ENCODE measurements at places on chromosomes 7 and 10.
A peak's percentile ranks its signal among the peaks of the same experiment; 100 is the strongest.

GRCh38 chr7:23011222-23011924, 2.6 kb downstream of the HYCC1 start:
- no peak for DNase-seq
- H3K27ac ChIP-seq, result no peak overlapping the region
- no peaks in the 10 kb centered on the region for H3K27me3 ChIP-seq
- no peak overlapping the region for H3K4me3 ChIP-seq
- H3K36me3 ChIP-seq, result no peaks in the 10 kb centered on the region

GRCh38 chr7:101733713-101734475, 83.5 kb upstream of the CUX1 start:
- H3K27me3 ChIP-seq, result no peaks in the 10 kb centered on the region
- no peaks in the 10 kb centered on the region for H3K36me3 ChIP-seq
- DNase-seq, result no peak
- H3K27ac ChIP-seq, result no peak overlapping the region
- H3K4me1 ChIP-seq, result no peaks in the 10 kb centered on the region

GRCh38 chr10:4725917-4726606, 99.9 kb upstream of the AKR1E2 start:
- DNase-seq, result no peak
- no peak overlapping the region for H3K27ac ChIP-seq
- H3K36me3 ChIP-seq, result no peaks in the 10 kb centered on the region
- H3K4me1 ChIP-seq, result no peaks in the 10 kb centered on the region
- no peaks in the 10 kb centered on the region for H3K27me3 ChIP-seq

DNA sequence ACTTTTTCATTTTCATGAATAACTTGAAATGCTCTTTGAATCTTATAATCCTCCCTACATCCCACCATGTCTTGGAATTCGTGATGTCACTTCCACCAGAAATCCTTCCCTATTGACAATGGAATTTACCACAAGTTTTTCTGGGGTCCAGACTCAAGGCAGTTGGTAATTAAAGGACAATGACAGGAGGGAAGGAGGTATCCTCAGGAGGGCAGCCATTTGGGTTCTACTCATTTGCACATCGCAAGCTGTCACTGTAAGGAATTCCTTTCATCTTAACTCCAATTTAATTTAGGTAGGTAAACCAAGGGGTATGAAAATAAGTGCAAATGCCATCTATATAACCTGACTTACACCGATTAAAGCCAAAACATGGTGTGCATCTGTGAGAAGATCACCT, 21.9 kb downstream of the LRRC17 start:
- DNase-seq, result no peak
- H3K36me3 ChIP-seq, result no peaks in the 10 kb centered on the region
- H3K27me3 ChIP-seq, result no peaks in the 10 kb centered on the region
- H3K4me1 ChIP-seq, result no peaks in the 10 kb centered on the region

DNA sequence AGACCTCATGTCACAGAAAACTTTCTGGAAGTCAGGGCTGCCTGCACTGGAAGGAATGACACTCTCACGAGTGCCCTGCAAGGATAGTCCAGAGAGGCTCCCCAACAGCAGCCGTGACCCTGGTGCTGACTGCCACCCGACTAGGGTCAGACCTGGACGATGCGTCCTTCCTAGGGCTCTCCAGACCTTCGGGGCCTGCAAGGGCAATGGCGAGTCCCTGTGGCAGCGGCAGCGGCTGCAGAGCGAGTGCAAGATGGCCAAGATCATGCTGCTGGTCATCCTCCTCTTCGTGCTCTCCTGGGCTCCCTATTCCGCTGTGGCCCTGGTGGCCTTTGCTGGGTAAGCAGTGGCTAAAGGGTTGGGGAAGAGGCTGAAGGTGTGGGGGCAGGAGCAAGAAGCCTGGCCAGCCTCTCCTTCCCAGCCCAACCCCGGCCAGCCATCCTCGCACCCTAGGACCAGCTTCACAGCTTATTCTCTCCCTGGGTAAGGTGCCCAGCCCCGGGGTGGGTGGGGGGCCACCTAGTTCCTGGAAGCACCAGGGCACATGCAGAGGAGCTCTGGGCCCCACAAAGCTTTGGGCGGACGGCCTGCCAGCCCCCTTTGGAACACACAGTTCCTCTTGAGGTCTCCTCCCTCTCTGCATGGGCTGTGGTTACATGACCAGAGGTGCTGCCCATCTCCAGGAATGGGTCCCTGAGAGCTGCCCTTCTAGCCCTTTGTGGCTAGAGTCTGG, 5.5 kb downstream of the OPN4 start:
- no peaks in the 10 kb centered on the region for H3K27me3 ChIP-seq
- no peak overlapping the region for H3K4me3 ChIP-seq
- H3K27ac ChIP-seq, result no peak overlapping the region
- no peaks in the 10 kb centered on the region for H3K4me1 ChIP-seq

GRCh38 chr10:118543714-118544400, 51.6 kb downstream of the PRLHR start:
- H3K27me3 ChIP-seq, result peaks cover 9% of the 10 kb centered on the region
- DNase-seq, result peak; percentile 17
- no peaks in the 10 kb centered on the region for H3K36me3 ChIP-seq
- no peaks in the 10 kb centered on the region for H3K4me1 ChIP-seq

GRCh38 chr10:64873088-64873487, 1351.9 kb downstream of the REEP3 start:
- H3K4me1 ChIP-seq, result no peaks in the 10 kb centered on the region
- H3K27me3 ChIP-seq, result no peaks in the 10 kb centered on the region
- no peak overlapping the region for H3K4me3 ChIP-seq
- no peaks in the 10 kb centered on the region for H3K36me3 ChIP-seq
- H3K27ac ChIP-seq, result no peak overlapping the region
- no peak for DNase-seq

- no peak overlapping the region for H3K4me3 ChIP-seq
- H3K27me3 ChIP-seq, result no peaks in the 10 kb centered on the region
- no peaks in the 10 kb centered on the region for H3K36me3 ChIP-seq
- no peak for DNase-seq
- no peak overlapping the region for H3K27ac ChIP-seq
These were observed 43.4 kb upstream of the HECTD2 start for GRCh38 chr10:91366704-91367103.

GRCh38 chr7:30755384-30756154, 3.6 kb downstream of the INMT start:
- no peak for DNase-seq
- no peak overlapping the region for H3K4me3 ChIP-seq
- no peaks in the 10 kb centered on the region for H3K36me3 ChIP-seq
- H3K27me3 ChIP-seq, result no peaks in the 10 kb centered on the region

GRCh38 chr10:31419394-31420063, 100.5 kb downstream of the ZEB1 start:
- no peak overlapping the region for H3K4me3 ChIP-seq
- H3K4me1 ChIP-seq, result no peaks in the 10 kb centered on the region
- no peaks in the 10 kb centered on the region for H3K27me3 ChIP-seq
- H3K36me3 ChIP-seq, result no peaks in the 10 kb centered on the region

DNA sequence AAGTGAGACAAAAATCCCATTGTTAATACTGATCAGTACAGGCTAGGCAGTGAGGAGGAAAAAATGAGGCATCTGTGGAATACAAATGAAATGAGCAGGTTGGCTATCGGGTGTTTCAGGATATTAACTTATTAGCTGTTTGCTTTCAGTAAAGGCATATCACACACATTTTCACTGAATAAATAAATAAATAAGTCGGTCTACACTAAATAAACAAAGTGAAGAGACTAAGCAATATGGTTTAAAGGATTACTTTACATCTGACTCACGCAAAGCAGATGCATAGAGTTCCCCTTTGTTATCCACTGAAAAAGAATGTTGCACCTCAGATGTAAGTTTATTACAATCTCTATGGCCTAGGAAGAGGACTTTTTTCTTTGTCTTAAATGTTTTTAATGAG, 6.3 kb upstream of the SEMA3A start:
- H3K4me3 ChIP-seq, result no peak overlapping the region
- no peak overlapping the region for H3K27ac ChIP-seq
- no peak for DNase-seq
- no peaks in the 10 kb centered on the region for H3K36me3 ChIP-seq
- H3K27me3 ChIP-seq, result no peaks in the 10 kb centered on the region
- no peaks in the 10 kb centered on the region for H3K4me1 ChIP-seq

DNA sequence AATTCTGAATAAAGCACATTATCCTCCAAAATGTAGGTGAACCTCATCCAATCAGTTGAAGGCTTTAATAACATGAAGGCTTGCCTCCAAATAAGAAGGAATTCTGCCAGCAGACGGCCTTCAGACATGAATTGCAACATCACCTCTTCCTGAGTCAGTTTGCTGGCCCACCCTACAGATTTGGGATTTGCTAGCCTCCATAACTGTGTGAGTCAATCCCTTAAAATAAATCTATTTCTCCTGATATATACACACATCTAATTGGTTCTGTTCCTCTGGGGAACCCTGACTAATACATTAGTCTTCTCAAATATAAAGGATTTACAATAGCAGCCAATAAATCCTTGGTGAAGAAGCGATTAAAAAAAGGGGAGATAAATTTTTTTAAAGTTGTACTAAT, 34.8 kb upstream of the OSBPL3 start:
- H3K4me1 ChIP-seq, result no peaks in the 10 kb centered on the region
- H3K27me3 ChIP-seq, result no peaks in the 10 kb centered on the region
- no peak overlapping the region for H3K27ac ChIP-seq

GRCh38 chr7:30594540-30595435, at the start of gene GARS1:
Gene GARS1 (plus strand): TSS chr7:30594878. CDS start chr7:30594922, 44 bp downstream.
- H3K4me3 ChIP-seq, result peak within 1 kb of the TSS; percentile 97
- peak within 1 kb of the TSS; percentile 97 for H3K27ac ChIP-seq
- H3K4me1 ChIP-seq, result peaks cover 48% of the 10 kb centered on the region
- peaks cover under 1% of the 10 kb centered on the region for H3K36me3 ChIP-seq

DNA sequence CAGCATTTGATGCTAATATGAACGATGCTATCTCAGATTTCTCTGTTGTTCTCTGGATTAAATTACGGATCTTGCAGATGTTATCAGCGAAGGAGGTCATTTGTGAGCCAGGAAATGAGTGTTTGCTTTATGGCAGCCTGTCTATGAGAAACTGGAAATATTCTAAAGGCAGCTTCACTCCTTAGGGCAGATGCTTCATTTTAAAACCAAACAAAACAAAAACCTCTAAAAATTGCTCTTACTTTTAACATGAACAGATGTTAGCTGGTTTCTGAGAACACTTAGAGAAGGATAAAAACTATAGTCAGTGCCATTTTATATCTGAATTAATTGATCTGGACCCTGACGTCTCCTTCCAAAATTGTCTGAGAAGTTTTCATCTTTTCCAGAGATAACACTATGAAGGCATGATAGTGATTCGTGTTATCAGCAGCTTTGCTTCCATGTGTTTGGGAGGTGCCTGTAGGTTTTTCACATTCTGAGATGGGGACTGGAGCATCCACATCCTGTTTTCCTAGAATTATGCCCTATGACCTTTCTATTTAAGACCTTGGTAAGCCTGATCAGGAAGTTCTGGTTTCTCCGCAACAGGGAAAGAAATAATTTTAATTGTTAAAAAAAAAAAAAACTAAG, 53.1 kb downstream of the CPED1 start:
- no peaks in the 10 kb centered on the region for H3K27me3 ChIP-seq
- no peaks in the 10 kb centered on the region for H3K36me3 ChIP-seq
- no peak overlapping the region for H3K4me3 ChIP-seq
- DNase-seq, result no peak
- no peak overlapping the region for H3K27ac ChIP-seq

- no peak overlapping the region for H3K27ac ChIP-seq
- H3K4me3 ChIP-seq, result no peak overlapping the region
- H3K27me3 ChIP-seq, result no peaks in the 10 kb centered on the region
These were observed 830.2 kb upstream of the SORCS1 start for GRCh38 chr10:107994621-107995270.

DNA sequence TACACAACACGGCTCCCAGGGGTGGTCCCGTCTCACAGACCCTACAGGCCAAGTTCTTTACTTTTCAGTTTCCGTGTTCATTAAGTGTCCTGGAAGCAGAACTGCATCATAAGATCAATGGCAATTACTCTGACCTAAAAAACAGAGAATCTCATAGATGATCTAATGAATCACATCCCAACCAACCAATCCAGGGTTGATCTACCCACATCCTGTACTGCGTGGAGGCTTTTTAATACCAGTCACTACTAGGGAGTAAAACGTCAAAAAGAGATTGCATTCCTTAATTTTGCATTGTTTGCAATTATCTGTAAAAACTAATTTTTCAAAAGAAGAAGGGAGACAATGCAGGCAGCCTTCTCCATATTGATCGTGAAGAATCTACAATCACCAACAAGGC, 72.6 kb downstream of the PARD3 start:
- H3K36me3 ChIP-seq, result no peaks in the 10 kb centered on the region
- H3K4me1 ChIP-seq, result no peaks in the 10 kb centered on the region
- DNase-seq, result no peak
- no peak overlapping the region for H3K27ac ChIP-seq

- no peak overlapping the region for H3K4me3 ChIP-seq
- DNase-seq, result no peak
- no peaks in the 10 kb centered on the region for H3K27me3 ChIP-seq
- no peaks in the 10 kb centered on the region for H3K4me1 ChIP-seq
- no peaks in the 10 kb centered on the region for H3K36me3 ChIP-seq
These were observed 601.1 kb upstream of the FOXK1 start for GRCh38 chr7:4080954-4081353.

DNA sequence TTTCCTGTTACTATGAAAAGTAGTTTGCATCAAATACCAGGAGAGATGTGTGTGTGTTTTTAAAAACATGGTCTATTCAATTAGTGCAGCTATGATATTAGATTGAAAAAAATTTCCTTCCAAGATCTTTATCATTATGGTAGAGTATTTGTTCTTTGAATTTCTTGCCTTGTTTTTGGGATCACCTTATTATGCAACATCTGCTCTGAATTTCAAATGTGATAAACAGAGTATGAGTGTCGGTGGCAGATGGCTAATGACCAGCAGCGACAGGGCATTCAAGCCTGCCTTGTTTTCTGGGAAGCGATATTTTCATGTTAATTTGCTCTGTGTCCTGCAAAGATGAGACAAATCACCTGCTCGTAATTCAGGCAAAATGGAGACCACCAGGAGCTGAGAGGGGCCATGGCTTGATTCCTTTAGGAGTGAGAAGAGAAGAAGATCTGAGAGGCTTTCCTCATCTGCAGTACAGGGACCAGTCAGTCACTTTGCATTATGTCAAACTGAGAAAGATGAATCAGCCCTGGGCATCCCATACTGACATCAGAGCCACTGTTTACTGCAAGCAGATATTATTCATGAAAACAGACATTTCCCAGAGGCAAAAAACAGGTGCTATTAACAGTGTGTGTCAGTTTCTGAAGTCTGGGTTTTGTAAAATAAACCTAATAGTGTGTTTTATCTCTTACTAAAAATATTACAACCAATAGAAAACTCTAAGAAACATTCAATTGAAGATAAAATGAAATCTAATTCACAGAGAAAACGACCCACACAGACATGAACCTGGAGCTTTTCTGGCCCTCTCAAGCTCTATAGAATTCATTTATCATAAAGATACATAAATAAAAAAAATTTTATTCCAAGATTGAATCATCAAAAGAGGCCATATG, 67.6 kb downstream of the CDK6 start:
- H3K27ac ChIP-seq, result no peak overlapping the region
- no peak for DNase-seq
- no peak overlapping the region for H3K4me3 ChIP-seq
- no peaks in the 10 kb centered on the region for H3K27me3 ChIP-seq
- H3K4me1 ChIP-seq, result peaks cover 7% of the 10 kb centered on the region

All from CD4-positive, alpha-beta memory T cell (primary cell).